Thoracic aorta (tissue), 2 donors: ENCODE measurements at places on chromosomes 6 and 20. TPM values are rescaled to one million over a fixed set of nuclear protein-coding genes. Genes with fewer than 3 reads are reported as not detected.

DNA sequence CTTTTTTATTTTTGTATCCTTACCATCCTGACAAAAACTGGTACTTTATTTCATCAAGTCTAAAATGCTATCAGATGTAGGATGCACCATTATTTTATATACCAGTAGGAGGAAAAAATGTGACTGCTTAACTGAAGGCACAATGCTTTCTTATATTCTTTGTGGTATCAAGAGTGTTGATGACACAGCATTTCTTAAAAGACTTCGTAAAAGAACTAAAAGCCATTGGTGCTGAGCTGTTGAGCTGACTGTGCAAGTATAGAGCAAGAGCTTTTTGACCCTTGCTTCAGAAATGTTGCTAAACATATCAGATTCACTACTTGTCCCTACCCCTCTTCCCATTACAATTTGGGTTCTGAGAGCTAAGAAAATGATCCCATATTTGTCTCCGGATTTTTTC, 17.5 kb downstream of the SF3B5 start:
- DNase-seq, result no peak

- DNase-seq, result no peak
Measured at GRCh38 chr6:3200682-3201081, 26.8 kb downstream of the TUBB2B start.

The THBD gene
- 266 TPM for total RNA-seq

GRCh38 chr6:167756597-167756996, 70.1 kb upstream of the AFDN start:
- no peak for DNase-seq

GRCh38 chr20:25030649-25031207, 27.2 kb downstream of the ACSS1 start:
- no peak for DNase-seq

The BACH2 gene
- 6.1 TPM for total RNA-seq

- DNase-seq, result no peak
Measured at GRCh38 chr6:89212472-89212871, 4.7 kb downstream of the GABRR1 start.

DNA sequence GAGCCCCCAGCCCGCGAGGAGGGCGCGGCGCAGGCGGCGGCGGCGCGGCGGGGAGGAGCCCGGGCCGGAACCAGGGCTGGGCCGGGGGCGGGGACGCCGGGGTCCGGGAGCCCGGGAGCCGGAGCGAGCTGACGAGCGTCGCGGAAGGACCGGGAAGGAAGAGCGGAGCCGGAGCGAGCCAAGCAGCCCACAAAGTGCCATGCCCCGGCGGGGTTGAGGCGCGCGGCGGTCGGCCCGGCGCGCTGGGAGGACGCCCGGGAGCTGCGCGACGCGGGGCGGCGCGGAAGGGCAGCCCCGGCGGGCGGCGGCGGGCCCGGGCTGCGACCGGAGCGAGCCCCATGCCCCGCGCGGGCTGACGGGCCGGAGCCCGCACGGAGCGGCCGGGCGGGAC, 289 bp downstream of the FOXP4 start:
- no peak for DNase-seq

The MMS22L gene
- 4.3 TPM for total RNA-seq

The PARD6B gene
- total RNA-seq, result 2.8 TPM

The LAMA2 gene
- total RNA-seq, result 217 TPM

DNA sequence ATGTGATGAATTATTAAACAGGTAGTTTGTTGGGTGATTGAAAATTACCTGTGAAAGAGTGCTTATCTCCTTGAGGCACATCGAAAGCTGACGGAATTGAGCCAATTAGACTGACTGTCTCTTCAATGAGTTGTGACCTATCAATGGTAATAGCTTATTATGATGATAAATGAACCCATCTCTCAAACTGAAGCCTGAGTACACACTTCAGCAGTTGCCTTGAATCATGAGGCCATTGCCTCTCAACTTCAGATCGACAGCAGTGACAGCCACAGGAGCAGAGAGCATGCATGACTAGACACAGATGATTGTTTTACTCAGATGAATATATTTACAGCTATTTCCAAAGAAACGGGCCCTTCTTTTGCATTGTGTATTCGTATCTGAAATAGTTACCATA, 323.9 kb downstream of the LAMA2 start:
- DNase-seq, result no peak

DNA sequence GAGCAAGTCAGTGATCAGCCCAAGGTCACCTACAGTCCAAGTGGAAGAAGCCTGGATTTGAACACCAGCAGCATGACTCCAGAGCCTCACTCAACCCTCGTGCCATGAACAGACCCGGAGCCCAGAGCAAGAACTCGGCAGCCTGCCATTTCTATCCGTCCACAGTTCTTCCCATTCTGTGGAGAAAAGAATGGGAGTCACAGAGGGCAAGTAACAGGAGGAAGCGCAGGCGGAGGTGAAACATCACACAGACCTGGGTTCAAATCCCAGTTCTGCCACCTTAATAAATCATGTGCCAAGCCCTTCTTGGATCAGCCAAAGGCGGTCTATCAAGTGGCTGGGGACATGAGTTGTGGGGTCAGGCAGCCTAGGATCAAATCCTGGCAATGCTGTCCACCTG, 4.3 kb downstream of the PREX1 start:
- no peak for DNase-seq

The SSTR4 gene
- total RNA-seq, result not detected

GRCh38 chr20:54017846-54018245, 52.5 kb downstream of the BCAS1 start:
- DNase-seq, result no peak

The TRDN gene
- 0.14 TPM for total RNA-seq

The OR2H2 gene
- total RNA-seq, result not detected

GRCh38 chr6:130372786-130373185, 7.0 kb downstream of the TMEM200A start:
- DNase-seq, result no peak

The PCK1 gene
- 0.56 TPM for total RNA-seq

DNA sequence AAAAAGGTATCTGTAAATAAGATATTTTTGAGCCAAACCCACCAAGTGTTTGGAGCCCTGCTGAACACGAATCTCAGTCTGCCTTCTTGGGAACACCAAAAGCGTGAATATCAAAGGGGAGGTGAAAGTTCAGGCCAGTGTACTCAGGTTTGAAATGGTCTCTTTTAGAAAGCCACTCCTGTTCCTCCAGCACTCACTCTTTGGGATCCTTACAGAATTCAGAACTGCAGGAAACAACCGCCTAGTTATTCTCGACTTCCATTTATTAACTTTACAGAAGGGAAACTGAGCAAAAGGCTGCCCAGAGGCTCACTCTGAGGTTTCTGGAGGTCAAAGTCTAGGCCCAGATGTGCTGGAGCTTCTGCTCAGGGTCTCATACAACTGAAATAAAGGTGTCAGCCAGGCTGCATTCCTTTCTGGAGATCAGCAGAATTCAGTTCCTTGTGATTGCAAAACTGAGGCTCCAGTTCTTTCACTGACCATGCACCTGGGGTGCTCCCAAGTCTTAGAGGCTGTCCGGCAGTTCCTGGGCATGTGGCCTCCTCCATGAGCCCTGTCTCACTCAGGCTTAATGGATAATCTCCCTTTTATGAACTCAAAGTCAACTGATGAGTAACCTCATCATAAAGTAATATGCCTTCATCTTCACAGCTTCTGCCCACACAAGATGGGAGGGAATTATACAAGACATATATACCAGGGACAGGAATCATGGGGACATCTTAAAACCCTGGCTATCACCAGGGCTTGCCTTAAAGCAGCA, 65.5 kb upstream of the TNFAIP3 start:
- DNase-seq, result no peak

The CNBD2 gene
- 2.6 TPM for total RNA-seq

GRCh38 chr6:138378463-138378862, 758 bp downstream of the SMIM28 start:
- DNase-seq, result no peak

The MDFI gene
- total RNA-seq, result 10.3 TPM

The AK9 gene
- 12.8 TPM for total RNA-seq

- DNase-seq, result peak; percentile 28
Measured at GRCh38 chr6:7974938-7975763, 64.6 kb upstream of the TXNDC5 start.

DNA sequence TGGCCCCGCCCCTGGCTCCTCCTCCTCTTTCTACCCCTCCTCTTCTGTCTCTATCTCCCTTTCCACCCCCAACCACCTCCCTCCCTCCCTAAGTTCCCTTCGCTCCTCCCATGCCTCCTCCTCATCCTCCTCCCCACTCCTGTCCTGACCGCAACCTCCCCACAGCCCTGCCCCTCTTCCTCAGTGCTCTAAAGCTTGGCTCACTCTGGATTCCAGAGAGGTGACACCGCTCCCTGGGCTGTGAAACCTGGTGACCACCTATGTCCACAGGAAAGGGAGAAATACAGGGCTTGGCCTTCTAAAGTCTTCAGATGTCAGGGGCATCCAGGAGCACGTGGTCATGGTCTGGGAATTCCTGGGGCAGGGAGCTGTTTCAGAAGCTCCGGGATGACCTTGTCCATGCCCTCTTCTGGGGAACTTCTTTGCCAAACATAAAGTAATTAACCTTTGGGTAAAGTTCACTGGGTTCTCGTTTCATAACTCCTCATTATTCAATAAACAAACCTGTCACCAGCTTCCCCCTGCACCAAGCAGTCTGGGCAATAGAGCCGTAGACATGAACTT, 345 bp upstream of the CST5 start:
- DNase-seq, result no peak
